Activated T-cell treated with anti-CD3 and anti-CD28 coated beads, Interleukin-2, amount 50 U/mL, for 24 hours (primary cell): ENCODE measurements at places on chromosomes 2 and 18.

DNA sequence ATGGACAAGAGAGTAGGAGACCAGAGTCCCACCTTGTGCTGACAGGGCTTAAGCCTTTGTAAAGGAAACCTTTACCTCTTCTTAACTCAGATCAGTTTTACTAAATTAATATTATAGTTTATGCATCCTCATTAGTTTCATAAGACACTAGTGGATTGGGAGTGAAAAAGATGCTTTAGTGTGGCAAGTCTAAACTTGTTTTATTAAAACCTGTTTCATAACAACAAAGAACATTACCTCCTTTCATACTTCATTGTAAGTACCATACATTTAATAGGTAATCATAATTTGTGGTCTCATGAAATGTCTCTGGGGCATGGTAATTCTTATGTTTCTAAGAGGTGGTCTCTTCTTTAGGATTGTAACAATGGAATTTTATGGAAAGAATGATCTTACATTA lies 63.4 kb downstream of the PIKFYVE start:
- DNase-seq: no peak

DNA sequence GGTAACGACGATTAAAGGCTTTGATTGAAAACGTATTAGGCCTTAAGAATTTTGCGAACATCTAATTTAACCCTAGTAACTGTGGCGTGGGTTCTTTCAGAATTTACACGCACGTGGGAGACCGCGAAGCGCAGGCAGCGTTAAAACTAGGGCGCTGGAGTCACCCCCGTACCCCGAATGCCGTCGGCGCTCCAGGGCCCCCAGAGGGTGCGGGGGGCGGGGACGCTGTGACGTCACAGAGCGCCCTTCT lies 673 bp upstream of the SMCHD1 start:
- DNase-seq: no peak

- DNase-seq: no peak
Measured at GRCh38 chr2:216596236-216596979, 36.8 kb upstream of the IGFBP2 start.

GRCh38 chr2:164203131-164203530 lies 418.2 kb downstream of the GRB14 start:
- DNase-seq: no peak

GRCh38 chr2:143994961-143995360 lies 525.0 kb downstream of the ZEB2 start:
- DNase-seq: no peak

DNA sequence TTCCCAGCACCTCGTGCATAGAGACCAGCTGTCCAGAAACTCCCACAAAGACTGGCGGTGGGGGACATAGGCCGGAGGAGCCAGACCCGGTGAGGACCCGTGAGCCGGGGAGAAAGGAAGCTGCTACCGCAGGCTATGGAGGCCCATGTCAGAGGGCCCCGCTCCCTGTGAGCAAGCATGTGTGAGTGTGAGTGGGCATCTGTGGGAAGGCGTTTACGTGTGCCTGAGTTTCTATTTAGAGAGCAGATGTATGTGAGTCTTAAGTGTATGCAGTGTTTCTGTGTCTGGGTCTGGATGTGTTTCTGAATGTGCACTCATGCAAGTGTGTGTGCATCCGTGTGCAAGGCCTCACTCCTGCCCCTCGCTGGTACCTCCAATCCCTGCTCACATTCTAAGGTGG lies 187.8 kb upstream of the RAB6C start:
- no peak for DNase-seq

DNA sequence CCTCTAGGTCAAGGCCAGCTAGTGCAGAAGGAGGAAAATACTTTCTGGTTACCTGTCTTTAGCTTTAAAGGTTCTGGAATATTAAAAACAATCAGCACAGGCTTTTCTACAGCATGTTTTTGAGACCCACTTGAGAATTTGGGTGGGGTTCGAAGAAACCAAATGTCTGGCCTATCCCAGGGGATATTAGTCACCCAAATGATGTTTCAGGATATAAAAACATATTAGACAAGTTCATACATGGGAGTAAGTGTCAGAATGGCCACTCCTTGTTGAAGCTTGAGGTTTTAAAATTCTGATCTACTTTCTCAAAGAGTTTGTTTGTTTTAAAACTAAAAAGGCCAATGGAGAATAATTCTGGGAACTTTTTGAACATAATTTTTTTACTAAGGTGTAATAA lies 158.6 kb upstream of the DLX2 start:
- no peak for DNase-seq

DNA sequence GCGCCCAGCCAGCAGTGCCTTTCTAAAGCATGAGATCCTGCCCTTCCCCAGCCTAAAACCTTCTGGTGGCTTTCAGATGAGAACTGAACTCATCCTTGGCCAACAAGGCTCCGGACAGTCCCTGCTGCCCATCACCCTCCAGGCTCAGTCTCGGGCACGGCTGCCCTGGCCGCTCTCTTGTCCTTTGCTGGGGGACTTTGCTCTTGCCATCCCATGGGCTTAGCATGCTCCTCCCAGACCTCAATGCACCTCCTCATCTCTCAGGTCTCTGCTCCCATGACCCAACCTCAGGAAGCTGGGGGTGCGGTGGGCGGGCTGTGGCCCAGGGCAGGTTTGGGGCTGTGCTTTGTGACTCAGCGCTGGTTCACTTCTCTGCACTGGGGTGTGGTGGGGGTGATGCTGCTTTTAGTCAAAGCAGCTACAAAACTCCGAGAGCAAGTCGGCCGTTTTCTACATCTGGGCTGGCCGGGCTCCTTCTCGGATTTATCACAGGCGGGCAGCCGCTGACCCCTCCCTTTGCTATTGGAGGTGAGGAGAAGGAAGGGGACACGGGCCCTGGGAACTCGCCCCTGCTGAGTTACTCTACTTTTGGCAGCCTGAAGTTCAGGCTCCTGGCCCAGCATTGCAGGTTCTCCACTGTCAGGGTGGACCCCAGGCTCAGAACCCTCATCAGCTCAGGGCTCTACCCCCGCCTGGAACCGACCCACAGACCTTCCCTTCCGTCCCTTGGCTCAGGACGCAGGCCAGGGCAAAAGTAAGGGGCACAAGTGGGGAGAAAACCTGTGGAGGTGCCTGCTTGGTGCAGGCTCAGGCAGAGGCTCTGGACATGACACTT lies 90.6 kb upstream of the TAF1B start:
- peak; percentile 88 for DNase-seq

DNA sequence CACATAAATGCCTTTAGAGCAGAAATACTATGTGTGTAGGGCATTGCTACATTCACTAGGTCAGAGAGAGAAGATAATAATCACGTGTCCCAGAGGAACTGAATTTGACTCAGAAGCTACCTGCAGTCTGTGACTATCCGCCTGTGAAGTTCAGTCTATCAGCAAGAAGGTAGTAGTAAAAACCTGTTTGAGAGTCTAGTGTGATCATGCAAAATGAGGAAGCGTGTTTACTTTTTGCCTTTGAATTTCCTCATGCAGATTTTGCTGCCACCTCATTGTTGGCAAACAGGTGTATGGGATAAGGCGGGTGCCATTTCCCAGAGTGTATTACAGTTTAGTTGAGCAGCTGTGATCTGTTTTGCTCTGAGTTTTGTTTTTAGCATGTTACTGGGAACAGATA lies 403.9 kb upstream of the FANCL start:
- DNase-seq: no peak

DNA sequence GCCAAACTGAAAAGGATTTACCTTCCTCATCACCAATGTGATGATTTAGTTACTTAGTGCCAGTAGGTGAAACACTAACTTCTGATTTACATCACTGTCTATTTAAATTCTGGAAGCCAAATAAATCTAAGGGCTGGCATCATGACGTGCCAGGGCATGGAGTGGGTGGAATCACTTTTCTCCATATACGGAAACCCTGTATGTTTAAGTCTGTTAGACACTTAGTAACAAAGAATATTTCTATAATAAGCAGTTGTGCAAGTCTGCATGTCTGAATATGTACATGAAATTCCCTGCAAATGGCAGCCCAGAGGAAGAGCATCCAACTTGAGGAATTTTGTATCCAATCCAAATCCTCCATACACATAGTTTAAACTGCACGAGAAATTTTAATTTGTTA lies 243.1 kb upstream of the SMAD7 start:
- no peak for DNase-seq

- peak; percentile 47 for DNase-seq
Measured at GRCh38 chr2:121284463-121285449, at the start of gene TFCP2L1. TSS of gene TFCP2L1 (minus strand) at chr2:121285202. CDS start at chr2:121285109, 93 bp downstream.

- peak; percentile 26 for DNase-seq
Measured at GRCh38 chr2:239257511-239257937, 143.3 kb downstream of the HDAC4 start.

DNA sequence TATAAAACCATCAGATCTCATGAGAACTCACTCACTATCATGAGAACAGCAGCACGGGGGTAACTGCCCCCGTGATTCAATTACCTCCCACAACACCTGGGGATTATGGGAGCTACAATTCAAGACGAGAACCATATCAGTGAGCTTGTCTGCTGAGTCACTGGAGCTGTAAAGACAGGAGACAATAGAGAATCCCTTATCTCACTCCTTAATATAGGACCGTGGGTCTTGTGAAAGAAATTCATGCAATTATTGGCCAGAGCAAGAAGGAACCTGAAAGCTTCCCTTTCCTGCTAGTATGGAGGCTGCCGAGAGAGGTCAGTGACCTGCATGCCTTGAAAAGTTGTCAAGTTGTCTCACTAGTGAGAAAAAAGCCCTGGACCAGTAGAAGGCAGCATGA lies 9.5 kb upstream of the TNFAIP6 start:
- no peak for DNase-seq

DNA sequence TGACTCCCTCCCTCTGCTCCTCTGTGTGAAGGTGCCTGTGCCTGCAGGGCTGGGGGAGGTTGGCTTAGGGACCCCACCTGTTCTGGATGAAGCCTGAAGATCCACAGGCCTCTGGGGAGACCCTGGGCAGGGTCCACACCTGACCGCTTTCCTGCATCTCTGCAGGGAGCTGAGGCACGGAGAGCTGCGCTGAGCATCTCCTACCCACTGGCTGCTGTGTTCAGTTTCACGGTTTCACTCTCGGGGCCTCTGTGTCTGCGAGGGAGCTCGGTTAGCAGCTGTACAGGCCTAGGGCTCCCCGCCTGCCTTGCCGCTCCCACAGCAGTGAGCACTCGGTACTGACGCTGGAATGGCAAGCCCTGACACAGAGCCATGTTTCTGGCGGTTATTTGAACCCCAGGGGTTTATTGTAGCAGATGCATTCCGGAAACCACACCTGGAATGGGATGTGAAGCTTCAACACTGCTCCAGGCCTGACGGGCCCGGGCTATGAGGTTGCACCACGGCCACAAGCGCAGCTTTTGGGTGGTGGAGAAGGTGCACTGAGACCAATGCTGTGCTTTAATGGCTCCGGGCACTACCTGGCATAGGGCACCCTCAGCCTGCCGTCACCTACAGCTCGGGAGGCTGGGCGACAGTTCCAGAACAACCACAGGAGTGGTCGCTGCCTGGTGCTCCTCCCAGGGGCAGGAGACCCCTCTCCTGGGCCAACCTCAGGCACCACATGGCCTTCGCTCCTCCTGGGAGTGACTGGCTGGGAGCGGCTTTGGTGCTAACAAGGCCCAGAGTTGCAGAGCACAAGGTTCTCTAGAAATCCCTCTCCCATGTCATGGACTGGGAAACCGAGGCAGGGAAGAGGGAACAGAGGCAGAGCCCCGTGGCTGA lies 257.9 kb downstream of the NDUFA10 start:
- DNase-seq: no peak

DNA sequence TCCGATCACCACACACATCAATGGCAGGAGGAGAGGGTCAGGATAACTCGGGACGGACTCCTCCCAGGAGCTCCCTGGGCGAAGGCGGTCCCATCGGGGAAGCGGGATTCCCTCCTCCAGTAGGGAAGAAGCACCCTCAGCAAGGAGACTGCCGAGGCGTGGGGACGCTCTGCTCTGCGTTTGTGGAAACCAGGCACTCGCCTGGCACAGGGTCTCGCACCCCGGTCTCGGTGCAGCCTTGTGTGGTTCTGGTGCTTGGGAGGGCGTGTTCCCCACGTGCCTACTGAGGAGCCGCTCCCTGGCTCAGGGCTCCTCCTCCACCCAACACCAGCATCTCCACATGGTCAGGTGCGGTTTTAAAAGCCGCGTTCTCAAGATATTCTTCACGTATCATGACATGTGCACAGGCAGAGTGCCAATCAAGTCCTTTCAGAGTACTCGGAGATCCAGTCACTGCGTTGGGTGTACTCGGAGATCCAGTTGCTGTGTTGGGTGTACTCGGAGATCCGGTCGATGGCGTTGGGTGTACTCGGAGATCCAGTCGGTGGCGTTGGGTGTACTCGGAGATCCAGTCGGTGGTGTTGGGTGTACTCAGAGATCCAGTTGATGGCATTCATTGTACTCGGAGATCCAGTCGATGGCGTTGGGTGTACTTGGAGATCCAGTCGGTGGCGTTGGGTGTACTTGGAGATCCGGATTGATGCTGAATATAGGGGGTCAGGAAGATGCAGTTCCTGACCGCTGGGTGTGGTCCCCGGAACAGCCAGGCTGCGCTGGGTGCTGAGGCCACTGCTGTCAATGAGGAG lies 117.5 kb downstream of the RTP5 start:
- no peak for DNase-seq

GRCh38 chr2:185833864-185834263 lies 95.3 kb downstream of the FSIP2 start:
- DNase-seq: no peak

DNA sequence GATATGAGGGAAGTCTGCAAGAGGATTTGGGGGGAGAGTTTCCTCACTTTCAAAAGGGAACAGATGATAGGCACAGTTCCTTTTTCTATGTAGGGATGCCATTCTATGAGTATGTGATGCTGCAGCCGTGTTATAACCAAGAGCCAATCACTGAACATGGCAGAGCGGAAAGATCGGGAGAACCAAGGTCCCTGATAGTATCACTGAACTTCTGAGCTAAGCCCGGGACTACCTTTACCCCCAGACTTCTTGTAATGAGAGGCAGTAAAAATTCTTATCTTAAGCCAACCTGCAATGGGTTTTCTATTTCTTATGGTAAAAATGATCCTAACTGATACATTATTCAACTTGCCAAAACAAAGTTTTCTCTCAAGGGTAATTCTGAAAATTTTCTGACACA lies 21.6 kb upstream of the SLC1A4 start:
- DNase-seq: no peak

DNA sequence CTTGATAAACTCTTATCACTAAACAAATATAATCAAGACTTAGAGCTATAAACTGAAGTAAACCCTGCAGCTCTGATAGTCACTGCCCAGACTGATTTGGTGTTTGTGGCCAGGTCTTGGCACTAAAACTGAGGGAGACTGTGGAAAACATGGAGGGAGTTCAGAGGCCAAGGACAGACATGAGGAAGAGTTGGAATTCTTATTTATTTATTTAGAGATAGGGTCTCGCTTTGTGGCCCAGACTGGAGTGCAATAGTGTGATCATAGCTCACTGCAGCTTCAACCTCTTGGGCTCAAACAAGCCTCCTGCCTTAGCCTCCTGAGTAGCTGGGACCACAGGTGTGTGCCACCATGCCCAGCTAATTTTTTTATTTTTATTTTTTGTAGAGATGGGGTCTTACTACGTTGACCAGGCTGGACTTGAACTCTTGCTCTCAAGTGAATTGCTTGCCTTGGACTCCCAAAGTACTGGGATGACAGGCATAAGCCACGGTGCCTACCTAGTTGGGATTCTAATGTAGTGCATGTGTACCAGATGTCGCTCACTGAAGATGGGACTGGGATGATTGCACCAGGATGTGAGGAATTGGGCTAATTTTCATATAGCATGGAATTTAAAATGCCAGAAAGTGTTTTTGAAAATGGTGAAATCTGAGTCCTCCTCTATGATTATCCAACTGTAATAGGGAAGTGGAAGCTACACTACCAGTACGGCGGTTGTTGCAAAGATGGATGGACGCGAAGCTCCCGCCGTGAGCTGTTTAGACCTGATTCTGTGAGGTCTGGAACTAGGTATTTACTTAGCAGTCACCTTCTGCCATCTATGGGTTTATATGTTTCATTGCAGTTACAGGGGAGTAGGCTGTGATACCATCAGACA lies 52.7 kb upstream of the CTLA4 start:
- DNase-seq: peak; percentile 56
